ENCODE measurements at places on chromosomes 11 and 22. TPM values are rescaled to one million over a fixed set of nuclear protein-coding genes. Genes with fewer than 3 reads are reported as not detected.

The PLAAT2 gene
- not detected for total RNA-seq

The EIF3F gene
- total RNA-seq: 214 TPM

The MUC6 gene
- not detected for total RNA-seq

The NRXN2 gene
- total RNA-seq: 0.23 TPM

The AGBL2 gene
- 3.2 TPM for total RNA-seq

The GTSE1 gene
- total RNA-seq: 39.0 TPM

The SCO2 gene
- 14.8 TPM for total RNA-seq

The CNTF gene
- 4.1 TPM for total RNA-seq

Measured in activated T-helper 1 cell treated with anti-CD3 and anti-CD28 coated beads, Interleukin-12 subunit alpha, Interleukin-12 subunit beta, Interleukin-2, Interleukin-4 antibody, amounts not matched to agents 30 ng/mL and 10 ng/mL and 1 ng/mL, durations not matched to agents 14 hours and 24 hours and 36 hours (primary cell).